Bone marrow (tissue), 2 donors: ENCODE measurements at places on chromosomes 7 and 10.

DNA sequence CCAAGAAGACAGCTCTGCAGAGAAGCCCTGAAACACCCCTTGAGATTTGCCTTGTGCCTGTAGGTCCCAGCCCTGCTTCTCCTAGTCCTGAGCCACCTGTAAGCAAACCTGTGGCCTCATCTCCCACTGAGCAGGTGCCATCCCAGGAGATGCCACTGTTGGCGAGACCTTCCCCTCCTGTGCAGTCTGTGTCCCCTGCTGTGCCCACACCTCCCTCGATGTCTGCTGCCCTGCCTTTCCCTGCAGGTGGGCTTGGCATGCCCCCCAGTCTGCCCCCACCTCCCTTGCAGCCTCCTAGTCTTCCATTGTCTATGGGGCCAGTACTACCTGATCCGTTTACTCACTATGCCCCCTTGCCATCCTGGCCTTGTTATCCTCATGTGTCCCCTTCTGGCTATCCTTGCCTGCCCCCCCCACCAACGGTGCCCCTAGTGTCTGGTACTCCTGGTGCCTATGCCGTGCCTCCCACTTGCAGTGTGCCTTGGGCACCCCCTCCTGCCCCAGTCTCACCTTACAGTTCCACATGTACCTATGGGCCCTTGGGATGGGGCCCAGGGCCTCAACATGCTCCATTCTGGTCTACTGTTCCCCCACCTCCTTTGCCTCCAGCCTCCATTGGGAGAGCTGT is 8.2 kb downstream of the PPRC1 start:
- no peak for DNase-seq

DNA sequence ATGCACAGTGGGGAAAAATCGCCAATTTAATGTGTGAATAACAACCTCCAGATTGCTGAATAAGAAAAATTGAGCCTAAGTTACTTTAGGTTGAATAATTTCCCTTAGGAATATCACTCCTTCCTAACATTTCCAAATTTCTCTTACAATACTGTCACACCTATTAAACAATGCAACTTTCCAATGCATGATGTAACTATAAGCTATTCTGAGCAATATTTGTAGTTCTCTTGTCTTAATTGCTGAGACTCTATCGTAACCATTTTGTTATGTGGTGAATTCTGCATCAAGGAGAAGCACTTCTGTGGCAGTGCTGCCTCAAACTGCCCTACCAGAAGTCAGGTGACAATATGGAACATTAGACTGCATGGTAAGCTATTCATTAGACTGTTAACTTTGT is 386.7 kb upstream of the LRRN3 start:
- no peak for DNase-seq

GRCh38 chr7:114718861-114719260 is 203.0 kb upstream of the MDFIC start:
- DNase-seq: no peak

DNA sequence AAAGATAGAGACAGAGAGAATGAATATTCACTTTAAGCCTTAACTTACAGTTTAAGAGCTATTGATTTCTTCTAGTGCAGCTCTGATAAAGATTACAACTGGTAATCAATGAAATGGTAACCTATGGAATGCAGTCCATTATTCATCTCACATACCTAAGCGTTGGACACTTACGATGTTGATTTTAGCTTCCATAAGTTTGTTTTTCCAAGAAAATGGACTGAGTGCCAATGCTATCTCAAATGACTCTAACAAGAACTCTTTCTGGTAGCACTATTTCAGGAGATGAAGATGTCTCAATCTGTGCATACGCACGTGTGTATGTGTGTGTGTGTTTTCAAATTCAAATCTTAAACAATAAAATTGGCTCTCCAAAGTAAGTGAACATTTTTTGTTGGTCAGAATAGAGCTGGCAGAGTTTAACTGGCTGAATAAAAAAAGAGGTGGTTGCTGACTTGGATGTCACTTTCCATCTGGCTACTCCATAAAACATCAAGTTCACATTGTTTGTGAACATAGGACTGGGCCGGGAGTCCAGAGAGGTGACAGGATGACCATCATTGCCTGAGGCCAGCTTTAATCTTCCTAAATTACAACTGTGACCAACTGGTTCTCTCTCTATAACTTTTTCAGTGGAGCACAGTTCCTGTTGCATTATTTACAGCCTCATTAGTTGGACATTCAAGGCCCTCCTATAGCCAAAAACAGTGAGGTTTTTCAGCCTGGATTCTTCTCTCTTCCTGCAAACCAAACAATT is 106.9 kb upstream of the CSTF2T start:
- DNase-seq: no peak

DNA sequence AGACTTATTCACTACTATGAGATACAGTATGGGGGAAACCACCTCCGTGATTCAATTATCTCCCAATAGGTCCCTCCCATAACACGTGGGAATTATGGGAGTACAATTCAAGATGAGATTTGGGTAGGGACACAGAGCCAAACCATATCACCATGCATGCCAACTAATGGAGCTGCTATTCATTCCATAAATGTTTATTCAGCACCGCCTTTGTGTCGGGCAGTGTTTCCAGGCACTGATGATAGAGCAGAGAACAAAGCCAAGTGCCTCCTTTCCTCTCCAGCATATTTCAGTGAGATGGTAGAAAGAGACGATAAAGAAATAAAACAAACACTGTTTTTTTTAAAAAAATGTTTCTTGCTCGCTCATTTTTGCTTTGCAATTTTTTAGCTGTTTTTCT is 295.9 kb upstream of the FOXK1 start:
- DNase-seq: no peak

DNA sequence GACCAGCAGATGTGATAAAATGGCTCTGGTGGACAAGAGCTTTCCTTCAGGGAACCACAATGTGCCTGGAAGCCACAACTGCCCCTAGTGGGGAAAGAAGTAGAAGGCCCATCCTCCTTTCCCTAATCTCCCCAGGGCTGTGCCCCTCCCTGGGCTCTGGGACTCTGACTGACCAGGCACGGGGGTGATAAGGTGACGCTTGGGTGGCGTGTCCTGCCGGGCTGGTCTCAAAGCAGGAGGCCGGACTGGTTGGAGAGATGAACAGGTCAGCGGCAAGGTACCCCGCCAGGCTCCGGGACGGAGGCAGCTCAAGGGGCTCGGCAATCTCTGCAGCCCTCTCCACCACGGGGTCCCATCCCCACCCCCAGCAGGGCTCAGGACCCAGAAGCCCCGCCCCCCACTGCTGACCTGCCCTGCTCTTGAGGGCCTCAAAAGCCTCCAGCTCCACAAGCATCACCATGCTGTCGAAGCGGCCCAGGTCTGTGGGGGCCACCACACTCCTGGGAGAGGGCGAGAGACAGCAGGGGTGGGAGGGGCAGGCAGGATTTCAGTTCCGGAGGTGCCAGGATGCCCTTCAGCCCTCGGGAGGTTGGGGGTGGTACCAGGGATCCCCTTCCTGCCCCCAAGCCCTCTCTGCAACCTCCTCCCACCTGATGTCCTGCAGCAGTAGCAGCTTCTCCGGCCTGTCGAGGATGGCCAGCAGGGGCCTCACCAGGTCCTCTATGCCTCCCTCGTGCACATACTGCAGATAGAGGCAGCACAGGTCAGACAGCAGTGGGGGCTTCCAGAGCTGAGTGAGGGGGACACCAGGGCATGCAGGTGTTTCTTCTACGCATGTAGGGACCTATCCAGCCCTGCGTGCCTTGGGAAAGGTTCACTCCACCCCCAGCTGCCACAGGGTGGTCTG is 12.2 kb downstream of the LZTS2 start:
- no peak for DNase-seq
